Left hindlimb (tissue), 1 donor: ENCODE measurements at places on chromosomes 12 and 14.

GRCh38 chr12:58465418-58465817, 454.9 kb downstream of the LRIG3 start:
- no peak for DNase-seq

DNA sequence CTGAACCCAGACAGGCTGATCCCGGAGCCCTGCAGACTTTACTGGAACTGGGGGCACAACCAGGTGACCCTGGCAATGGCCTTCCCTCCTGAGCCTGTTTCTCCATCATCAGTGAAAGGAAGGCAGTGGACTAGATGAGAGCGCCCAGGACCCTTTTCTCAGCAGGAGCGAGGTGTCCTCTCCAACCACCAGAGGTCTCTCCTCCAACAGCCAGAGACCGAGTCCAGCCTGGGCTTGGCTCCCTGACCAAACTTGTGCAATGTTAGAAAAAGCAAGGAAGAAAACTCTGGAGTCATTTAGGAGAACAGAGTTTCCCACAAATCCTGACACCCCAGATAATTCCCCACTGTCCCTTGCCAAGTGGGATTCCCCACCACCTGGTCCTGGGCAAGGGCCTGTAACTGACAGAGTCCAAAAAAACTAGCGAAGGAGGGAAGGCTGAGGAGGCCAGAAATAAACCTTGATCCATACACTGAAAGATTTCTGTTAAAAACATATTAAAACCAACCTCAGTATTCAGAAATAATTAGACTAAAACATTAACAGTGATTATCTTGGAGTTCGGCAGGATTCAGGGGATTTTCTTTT, 9.0 kb downstream of the RPS6KL1 start:
- peak; percentile 86 for DNase-seq

GRCh38 chr12:16611146-16611545, 5.2 kb upstream of the LMO3 start:
- no peak for DNase-seq

DNA sequence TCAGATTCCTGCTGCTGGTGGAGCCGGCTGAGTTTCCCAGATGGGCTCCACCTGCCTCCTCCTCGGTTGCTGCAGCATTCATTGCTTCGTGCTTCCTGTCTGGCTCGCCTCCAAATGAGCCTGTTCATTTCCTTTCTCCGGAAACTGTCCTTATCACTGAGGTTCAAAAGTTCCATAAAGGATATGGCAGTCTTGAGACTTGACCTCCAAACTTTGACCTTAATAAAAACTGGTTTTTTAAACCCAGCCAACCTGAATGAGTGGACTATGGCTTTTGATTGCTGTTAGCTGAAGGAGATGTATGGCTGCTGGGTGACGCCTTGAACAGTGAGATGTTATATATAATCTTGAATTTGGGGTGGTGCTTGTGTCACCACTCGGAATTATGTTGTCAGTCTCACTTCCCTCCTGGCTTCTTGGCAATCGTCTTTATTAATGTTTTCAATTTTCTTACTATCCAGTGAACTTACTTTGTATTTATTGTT, 62.7 kb downstream of the RASSF3 start:
- no peak for DNase-seq

DNA sequence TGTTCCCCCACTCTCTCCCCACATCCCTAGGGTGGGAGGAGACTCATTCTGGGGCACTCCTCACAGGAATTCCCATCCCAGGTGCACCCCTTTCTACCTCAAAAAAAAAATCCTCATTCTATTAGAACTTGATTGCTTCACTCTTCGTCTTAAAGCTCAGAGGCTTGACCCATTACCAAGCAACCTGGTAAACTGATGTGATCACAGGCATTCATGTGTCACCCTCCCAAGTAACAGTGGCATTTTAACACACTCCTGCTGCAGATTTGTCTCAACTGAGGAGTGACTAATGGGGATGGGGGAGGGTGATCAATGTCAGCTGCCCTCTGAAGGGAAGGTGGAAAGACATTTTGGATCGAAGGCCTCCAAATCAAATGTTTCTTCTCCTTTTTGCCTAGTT, 78.1 kb upstream of the PTHLH start:
- DNase-seq: no peak

- no peak for DNase-seq
Measured at GRCh38 chr14:103395244-103395643, 10.0 kb downstream of the MARK3 start.

- no peak for DNase-seq
Measured at GRCh38 chr14:52304248-52304904, 9.7 kb upstream of the PTGER2 start.

- DNase-seq: no peak
Measured at GRCh38 chr12:58750484-58750883, 169.8 kb downstream of the LRIG3 start.

DNA sequence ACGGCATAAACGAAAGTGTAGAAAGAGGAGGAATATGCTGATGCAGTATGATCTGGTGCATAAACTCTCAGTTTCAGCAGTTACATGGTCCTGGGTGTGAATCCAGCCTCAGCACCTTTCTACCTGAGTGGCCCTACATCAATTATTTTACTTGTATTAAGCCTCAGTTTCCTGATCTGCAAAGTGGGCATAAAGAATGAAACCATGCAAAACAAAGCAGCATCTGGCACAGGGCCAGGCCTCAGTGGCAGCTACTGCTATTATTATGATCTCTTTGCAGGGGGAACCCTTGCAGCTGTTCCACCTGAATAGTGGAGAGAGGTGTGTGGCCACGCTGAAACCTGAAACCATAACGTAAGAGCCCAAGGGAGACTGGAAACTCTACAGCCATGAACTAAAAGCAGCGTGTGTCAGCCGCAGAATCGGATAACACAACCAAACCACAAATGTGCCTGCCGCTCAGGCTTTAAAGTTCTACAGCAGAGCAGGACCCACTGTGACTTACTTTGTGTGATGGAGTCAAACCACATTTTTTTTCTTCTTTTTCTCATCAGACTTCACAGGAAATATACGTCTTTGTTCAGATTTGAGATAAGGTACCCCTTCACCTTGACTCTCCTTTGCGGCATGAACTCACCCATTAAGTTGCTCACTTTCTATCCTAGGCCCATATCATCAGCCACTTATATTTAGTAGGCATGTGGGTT, 29.2 kb upstream of the FOS start:
- no peak for DNase-seq

GRCh38 chr14:22845821-22846625, 9.6 kb downstream of the MMP14 start:
- DNase-seq: no peak

DNA sequence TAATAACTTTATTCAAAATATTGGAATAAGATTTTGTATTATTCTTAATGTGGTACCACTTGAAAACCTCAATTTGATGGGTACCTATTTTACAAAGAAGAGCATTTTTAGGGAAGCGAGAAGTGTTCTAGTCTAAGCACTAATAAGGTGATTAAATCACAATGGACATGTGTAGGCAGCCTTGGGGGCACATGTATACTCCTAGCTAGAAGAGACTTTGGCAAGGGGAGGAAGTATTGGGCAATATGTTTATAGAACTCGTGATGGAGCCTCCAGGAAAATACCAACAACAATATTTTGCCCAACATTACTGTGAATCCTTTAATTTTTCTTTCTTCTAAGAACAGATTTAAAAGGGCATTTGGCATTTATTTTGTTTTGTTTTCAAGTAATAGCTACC, 280.3 kb downstream of the ADAMTS20 start:
- DNase-seq: no peak

DNA sequence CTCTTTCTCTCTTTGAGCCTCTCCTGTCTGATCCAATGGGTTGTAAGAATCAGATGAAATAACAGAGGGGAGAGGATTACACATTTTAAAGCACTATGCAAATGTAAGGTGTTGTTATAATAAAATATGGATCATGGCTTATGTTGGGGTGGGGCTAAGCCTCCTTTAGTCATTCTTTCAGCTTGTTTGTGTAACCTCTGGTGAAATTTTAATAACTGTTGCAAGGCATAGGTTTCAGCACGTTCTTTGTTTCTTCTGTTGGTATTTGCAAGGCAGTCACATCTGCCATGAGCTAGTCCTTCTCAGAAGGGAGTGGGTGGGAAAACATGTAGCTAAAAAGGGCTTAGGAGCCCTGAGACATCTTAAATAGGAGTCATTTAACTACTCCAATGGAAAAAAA, 74.8 kb upstream of the FRMD6 start:
- DNase-seq: no peak

GRCh38 chr12:26271889-26272492, 76.6 kb downstream of the SSPN start:
- DNase-seq: peak; percentile 85

DNA sequence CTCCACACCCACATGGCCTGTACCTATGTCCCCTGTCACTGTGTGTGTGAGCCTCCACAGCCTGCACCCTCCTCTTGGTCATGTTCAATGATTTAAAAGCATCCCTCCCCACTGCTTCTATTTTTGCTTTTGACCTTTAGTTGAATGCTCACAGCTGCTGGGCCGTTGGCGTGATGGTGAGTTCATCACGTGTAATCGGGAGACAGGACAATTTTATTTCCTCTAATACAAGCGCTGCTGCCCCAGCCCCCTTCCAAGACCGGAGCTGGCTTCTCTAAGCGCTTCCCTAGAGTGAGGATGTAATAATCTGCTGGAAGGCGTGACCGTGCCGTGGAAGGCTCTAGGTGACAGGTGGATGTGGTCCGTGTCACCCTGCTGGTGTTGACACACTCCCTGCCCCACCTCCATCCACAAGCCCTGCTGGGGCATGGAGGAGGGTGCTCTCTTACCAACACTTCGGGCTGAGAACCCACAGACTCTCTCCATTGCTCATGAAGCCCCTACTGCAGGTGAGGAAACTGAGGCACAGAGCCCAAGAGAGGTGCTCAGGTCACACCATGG, 25.4 kb downstream of the CCDC85C start:
- DNase-seq: no peak

DNA sequence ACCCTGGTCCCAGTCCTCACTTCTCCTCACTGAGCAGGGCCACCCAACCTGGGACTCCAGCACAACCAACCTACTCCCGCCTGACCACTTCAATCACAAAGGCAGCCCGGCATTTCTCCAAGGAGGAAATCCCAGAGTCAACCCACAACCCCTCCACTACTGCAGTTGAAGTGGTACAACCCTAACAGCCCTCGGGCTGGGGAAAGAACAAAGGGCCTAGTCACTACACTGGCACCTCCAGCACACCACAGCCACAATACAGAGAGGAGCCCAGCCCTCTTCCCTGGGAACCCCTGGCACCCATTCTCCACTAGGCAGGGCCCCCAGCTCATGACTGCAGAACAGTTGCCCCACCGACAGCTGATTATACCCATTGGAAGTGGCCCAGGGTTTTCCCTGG, 13.7 kb upstream of the OR5AU1 start:
- no peak for DNase-seq

- DNase-seq: peak; percentile 55
Measured at GRCh38 chr12:105705765-105706164, 375.3 kb downstream of the C12orf75 start.

DNA sequence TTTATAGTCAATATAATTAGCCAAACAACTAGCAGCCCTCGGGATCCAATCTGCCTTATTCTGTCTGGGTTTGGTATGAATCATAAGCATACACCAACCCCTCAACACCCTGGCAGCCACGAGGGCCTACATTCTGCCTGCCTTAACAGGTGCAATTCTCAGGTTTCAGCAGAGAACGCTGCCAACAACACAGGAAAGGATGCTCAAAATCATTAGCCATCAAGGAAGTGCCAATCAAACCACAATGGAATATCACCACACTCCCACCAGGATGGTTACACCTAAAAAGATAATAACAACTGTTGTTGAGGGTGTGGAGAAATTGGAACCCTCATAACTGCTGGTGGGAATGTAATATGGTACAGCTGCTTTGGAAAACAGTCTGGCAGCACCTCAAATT, 122.8 kb downstream of the TTC7B start:
- no peak for DNase-seq

DNA sequence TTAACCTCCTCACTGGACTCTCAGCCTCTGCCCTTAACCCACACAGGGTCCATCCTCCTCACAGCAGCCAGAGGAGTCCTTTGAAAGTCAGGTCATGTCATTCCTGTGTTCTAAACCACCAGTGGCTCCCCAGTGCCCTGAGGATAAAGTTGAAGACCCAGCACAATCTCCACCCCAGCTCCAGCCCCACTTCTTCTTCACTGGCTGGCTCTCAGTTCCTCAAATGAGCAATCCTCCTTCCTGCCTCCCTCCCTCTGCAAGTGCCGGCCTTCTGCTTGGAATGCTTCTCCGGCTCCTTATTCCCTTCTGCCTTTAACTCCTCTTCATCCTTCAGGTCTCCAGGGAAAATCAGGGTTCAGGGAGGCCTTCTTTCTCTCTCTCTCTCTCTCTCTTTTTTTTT, 32.0 kb upstream of the SPPL3 start:
- DNase-seq: no peak

GRCh38 chr12:105947906-105948305, 190.8 kb downstream of the NUAK1 start:
- DNase-seq: no peak
